ENCODE measurements at places on chromosomes 3 and 15.

DNA sequence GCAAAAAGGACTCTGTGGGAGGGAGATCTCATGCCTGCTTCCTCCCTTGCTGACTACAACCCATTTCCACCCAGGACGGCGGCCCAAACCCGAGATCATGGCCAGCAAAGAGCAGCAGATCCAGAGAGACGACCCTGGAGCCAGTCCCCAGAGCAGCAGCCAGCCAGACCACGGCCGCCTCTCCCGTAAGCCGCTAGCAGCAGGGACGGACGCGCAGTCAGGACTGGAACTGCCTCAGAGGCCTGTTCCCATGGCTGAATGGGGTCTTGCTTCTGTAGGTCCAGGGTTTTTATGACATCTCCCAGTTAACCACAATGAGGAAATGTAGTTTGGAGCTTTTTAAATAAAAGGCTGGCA is 67.2 kb downstream of the BOC start:
- DNase-seq = no peak

- DNase-seq = no peak
Measured at GRCh38 chr3:14554715-14555114, 14.6 kb upstream of the GRIP2 start.

GRCh38 chr3:3902161-3902560 is 102.9 kb downstream of the LRRN1 start:
- no peak for DNase-seq

GRCh38 chr3:184545769-184546168 is 15.8 kb upstream of the EPHB3 start:
- DNase-seq = no peak

DNA sequence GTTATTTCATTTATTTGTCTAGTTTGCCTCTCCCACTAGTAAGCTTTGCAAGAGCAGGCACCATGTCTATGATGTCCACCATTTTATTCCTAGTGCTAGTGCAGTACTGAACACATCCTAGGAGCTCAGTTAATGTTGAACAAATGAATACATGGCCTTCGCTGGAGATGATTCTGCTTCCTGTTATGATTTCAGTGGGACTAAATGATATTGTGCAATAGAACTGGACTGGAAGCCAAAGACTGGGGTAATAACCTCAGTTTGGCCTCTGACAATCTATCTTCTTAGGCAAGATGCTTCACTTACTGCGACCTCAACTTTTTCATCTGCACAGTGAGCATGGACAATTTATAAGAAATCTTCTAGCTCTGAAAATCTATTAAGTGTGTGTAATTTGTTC is 191.3 kb downstream of the ADAMTSL3 start:
- no peak for DNase-seq

DNA sequence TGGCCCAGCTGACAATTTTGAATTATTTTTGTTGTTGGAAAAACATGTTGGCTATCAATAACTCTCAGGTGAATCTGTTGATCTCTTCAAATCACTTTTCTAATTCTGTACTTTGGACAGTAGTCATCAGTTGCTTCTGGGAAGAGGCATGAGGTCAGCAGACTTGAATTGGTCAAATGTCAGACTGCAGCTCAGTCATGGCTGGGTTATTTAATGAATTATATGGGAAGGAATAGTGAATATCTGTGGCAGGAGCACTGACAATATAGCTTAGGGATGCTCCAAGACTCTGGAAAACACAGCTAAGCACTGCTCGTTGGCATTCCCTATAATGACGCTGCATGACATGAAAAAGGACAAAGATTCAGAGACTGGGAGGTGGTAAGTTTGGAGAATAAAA is 98.8 kb upstream of the GAP43 start:
- DNase-seq = no peak

GRCh38 chr3:23811185-23811527 is 5.4 kb downstream of the UBE2E1 start:
- DNase-seq = no peak

- DNase-seq = no peak
Measured at GRCh38 chr3:107753494-107753893, 230.7 kb downstream of the BBX start.

DNA sequence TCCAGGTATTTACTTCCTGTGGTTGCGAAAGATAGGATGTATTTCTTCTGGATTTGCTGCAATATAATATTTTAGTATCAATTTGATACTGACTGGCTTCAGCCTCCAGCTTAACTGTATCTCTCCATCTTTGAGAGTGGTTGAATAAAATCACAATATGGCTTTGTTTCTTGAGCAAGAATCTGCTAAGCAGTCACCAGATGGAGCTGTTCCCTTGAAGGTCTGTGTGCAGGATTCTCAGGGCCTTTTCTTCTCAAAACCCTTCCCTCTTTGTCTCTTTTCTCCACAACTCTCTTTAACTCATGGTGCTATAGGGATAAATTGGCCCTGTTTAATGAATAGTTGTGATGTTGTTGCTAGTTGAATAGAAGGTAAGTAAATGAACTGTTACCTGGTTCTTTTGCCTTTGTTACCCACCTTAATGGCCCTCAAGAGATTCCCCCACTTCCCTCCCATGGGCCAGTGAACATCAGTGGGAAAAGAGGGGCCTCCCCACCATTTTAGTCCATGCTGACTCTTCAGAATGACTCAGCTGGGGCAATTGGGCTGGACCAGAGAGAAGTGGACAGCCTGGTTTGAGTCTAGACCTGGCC is 34.8 kb upstream of the RAB6B start:
- no peak for DNase-seq

- no peak for DNase-seq
Measured at GRCh38 chr3:56954125-56954524, 106.3 kb upstream of the SPATA12 start.

DNA sequence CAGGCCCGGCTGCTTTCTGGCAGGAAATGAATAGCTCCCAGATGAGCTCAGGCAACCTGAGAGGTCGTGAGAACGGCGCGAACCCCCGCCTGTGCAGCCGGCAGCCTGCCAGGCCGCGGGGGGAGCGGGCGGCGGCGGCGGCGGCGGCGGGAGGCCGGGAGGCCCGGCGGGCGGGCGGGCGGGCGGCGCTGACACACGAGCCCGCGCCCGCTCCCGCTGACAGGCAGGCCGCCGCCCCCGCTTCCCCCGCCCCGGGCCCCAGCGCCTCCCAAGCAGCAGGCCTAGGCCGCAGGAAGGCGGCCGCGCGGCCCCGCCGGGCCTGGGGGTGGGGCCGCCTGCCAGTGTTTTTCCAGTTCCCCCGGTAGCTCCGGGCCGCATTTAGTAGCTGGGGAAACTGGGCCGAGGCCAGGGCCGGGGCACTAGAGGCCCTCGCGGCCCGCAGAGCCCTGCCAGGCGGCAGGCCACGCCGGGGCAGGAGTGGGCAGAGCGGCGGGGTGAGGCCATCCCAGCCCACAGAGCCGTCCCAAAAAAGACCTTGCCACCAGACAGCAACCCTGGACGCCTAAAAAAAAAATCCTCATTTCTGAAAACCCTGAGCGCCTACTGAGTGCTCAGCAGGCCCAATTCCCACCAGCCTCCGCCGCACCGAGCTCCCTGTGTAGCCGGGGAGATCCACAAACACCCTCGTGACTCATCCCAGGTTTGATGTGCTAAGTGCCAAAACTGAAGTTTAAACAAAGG is 5.6 kb downstream of the HES1 start:
- DNase-seq = no peak

- DNase-seq = no peak
Measured at GRCh38 chr15:56760186-56760585, 26.9 kb upstream of the ZNF280D start.

DNA sequence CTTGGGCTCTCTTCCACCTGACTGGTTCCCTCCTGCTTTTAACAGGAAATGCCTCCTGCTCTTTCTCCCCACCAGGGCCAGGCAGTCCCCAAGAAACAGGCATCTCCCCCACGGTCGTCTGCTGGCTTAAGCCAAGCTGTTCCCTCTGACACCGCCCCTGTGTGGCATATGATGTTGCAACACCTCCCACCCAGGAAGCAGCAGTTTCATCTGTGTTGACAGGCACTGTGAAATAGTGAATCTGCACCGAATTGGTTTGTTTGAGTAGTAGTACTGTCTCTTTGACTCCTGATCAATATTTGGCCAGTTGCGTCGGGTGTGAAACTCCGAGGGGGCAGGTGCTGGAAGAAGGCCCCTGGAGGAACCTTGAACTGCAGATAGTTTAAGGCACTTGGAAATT is 188.8 kb downstream of the FEZF2 start:
- DNase-seq = no peak

DNA sequence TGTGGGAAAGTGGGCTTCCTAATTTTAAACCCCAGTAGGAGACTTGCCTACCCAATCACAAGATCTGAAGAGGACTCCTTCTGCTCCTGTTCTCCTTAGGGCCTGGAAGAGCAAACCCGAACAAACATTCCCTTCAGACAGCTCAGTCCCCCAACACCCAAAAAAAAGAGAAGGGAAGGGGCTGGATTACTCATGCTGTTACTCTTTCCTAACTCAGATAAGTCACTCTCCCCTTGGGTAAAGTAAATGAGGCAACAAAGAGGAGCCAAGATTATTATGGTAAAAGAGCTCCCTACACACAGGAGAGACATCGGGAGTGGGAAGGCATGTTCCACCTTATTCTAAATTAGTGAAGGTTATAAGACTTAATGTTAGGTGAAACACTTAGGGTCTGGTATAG is 18.1 kb upstream of the LEKR1 start:
- DNase-seq = no peak

DNA sequence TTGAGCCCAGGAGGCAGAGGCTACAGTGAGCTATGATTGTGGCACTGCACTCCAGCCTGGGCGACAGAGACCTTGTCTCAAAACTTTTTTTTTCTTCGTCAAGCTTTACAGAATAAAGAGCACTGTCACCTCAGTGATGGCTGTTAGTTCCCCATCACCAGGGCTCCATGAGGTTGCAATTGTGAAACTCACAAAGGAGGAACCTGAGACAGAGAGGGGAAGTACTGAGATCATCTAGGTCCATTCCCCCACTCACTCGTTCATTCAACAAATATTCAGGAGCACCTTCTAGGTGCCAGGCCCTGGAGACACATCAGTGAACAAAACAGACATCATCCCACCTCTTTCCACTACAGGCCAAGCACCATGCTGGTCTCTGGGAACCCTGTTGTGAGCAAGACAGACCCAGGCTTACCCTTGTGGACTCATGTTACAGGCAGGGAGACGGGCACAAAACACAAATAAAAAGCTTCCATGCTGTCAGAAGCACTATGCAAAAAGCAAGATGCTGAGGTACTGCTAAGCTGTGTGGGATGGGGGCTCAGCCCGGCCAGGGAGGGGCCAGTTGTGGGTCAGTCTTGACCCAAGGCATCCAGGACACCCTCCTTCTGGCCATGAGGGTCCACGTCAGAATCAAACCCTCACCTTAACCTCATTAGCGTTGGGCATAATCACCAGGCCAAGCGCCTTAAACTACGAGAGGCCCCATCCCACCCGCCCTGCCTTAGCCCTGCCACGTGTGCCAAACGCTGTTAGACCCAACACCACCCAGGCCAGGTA is 2.1 kb upstream of the RHO start:
- no peak for DNase-seq

- no peak for DNase-seq
Measured at GRCh38 chr15:55738715-55739114, 4.2 kb downstream of the PRTG start.

GRCh38 chr3:128784232-128784631 is 58.2 kb downstream of the RAB7A start:
- DNase-seq = peak; percentile 41

- DNase-seq = no peak
Measured at GRCh38 chr15:39251413-39252133, 329.3 kb upstream of the THBS1 start.

GRCh38 chr3:10421996-10422395 is 83.4 kb downstream of the ATP2B2 start:
- DNase-seq = no peak

- no peak for DNase-seq
Measured at GRCh38 chr15:99680276-99680675, 53.0 kb downstream of the LYSMD4 start.

- no peak for DNase-seq
Measured at GRCh38 chr3:106034313-106034712, 165.5 kb upstream of the CBLB start.

- DNase-seq = no peak
Measured at GRCh38 chr3:146274833-146275232, 23.9 kb upstream of the PLSCR4 start.

DNA sequence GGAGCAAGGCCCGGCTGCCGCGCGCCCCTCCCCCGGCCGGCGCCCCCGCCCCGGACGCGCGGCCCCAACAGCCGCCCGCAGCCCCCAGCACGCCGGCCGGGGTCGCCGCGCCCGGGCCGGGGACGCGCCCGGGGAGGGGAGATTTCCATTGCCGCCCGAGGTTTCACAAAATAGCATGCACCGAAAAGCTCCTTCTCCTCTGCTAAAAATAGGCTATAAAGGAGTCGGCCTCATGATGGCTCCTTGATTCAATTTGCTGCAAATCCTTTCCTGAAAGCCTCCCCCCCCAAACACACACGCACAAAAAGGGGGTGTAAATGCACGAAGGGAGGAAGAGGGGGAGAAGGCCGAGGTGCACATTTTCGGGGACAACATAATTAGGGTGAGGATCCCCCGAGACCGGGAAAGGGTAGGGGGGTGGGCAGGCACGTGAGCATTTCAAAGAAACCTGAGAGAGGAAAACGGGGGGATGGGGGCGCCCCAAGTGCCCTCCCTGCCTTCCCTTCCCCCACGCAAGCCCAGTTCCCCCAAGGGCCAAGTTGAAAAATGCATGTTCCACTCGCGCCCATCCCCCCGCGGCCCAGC is 734 bp downstream of the TBL1XR1 start:
- peak; percentile 60 for DNase-seq

DNA sequence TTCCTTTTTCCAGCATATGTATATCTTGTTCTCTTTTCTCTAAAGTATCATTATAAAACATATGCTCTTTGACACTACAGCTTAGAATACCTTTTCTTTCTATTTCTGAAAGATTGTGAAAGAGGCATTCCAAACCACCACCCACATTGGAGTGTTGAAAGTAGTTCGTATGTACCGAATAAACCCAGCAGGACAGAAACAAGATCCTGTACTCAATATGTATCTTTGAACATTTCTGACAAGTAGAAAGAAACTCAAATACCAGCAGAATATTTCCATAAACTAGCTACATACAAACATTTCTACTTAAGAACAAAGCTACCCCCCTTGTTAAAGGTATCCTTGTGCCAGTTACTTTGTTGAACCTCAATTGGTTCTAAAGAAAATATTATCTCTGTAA is 415.3 kb upstream of the ALCAM start:
- no peak for DNase-seq

DNA sequence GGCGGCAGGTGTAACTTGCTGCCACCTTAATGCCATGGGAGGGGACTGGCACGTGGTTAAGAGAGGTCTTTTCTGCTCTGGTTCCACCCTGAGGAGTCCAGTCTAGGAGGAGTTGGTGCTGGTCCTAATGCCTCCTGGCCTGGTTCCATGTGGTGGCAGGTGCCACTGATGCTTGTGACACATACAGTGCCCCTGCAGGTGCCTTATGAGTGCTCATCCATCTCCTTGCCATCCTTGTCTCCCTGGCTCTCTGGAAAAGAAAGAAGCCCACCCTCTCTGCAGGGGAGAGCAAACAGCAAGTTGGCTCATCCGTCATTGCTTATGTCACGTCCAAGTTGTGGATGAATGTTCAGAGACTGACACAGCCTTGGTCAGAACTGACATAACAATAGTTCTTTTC is 175.8 kb upstream of the DPH6 start:
- no peak for DNase-seq

GRCh38 chr3:197613199-197613598 is 57.4 kb upstream of the BDH1 start:
- peak; percentile 78 for DNase-seq

All from CD4-positive, alpha-beta memory T cell (primary cell).